Stimulated activated CD8-positive, alpha-beta memory T cell treated with anti-CD3 and anti-CD28 coated beads, Interleukin-4, amount 100 ng/mL, for 4 hours (primary cell): ENCODE measurements at places on chromosomes 6 and 20.

DNA sequence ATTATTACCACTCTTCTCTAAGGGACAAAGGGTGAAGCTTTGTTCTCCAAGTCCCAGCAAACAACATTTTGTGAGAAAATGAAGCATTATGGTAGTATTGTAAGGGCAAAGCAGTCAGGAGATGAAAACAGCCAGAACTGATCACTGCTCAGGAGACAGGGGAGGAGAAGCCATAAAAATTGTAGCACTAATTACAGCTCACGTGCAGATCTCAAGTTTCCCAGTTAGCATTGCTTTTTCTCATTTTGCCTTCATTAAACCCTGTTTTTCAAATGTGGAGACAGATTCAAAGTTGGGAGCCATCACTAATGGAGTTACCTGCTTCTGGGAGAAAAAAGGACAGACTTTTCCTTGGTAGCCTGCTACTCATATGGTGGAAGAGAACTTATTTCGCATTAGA, 210.9 kb upstream of the PDE10A start:
- DNase-seq: no peak

GRCh38 chr6:28838289-28838633, 85.5 kb downstream of the TRIM27 start:
- no peak for DNase-seq

DNA sequence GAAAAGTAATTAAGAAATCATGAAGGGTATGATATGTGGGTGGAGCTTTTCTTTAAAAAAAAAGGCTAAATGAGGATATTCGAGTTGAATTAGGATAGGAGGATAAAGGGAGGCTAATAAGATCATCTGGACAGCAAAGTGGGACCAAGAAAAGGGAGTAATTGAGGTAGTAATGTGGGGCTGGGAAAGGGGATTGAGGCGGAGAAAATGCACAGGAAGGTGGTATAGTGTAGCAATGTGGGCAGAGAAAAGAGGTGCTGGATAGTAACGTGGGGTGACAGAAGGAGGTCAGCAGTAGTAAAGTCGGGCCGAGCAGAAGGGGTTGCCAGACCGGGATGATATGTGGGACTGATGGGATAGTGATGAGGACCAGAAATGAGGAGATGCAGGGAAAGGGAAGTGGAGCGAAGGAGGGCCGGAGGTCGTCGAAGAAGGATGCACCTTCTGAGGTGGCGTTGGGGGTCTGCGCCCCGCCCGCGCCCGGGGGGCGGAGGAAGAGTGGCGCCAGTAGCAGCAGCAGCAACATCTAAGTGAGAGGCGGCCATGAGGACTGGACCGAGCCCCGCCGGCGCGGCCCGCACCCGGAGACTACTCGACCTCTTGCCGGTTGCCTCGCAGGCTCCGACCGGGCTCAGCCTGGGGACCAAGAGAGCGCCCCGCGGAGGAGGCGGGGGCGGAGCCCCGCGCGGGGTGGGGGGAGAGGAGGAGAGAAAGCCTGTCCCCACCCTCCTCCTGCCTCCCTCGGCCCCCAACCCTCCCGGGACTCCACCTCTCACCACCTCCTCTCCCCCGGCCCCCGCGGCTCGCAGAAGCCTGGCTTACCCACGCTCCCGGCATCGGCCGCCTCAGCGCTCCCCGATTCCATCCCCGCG, 887 bp downstream of the GABBR1 start:
- DNase-seq: no peak

DNA sequence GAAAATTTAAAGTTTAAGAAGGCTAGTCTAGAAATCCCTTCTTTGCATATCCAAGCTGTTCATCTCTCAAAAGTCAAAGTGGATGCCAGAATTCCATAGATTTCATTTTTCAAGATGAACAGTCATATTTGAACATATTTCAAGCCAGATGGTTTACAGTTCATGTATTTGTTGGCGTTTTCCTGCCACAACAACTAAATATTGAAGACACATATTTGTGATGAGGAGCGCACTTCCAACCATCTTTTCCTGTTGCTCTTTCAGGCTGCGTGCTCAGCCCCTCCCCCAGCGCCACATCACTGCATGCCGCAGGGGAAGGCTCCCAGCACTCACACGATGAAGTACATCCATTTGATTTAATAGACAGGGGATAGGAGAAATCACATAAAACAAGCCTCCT, 5.9 kb upstream of the NOX3 start:
- no peak for DNase-seq

DNA sequence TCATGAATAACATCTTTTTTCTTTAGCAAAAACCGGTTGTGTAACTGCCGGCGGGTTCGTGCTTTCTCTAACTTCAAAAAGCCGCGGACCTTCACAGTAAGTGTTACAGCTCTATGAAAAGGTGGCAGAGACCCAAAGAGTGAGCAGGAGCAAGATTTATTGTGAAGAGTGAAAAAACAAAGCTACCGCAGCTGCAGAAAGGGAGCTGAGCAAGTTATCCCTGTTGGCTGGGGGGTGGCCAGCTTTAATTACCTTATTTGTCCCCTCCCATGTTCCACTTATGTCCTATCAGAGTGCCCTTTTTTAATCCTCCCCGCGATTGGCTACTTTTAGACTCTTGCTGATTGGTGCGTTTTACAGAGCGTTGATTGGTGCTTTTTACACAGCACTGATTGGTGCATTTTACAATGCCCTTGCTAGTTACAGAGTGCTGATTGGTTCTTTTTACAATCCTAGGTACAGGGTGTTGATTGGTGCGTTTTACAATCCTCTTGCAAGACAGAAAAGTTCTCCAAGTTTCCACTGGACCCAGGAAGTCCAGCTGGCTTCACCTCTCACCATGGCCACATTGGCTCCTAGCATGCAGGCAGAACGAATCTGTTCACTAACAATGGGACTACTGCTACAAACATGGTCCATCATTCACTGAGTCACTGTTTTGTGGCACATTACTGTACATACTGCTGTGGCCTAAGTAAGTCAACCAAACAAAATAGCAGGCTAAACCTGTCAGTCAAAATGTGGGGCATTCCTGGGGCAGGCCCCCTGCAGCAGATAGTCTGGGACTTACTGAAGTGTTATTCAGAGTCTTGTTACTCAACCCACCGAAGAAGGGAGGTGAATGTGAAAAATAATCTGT, 52.8 kb downstream of the MYLIP start:
- DNase-seq: no peak

GRCh38 chr6:149990661-149991471, 27.1 kb downstream of the ULBP1 start:
- DNase-seq: no peak

- no peak for DNase-seq
Observed at GRCh38 chr6:136959471-136959891, 37.4 kb downstream of the SLC35D3 start.

- peak; percentile 29 for DNase-seq
Observed at GRCh38 chr20:35663516-35664465, 909 bp downstream of the CPNE1 start.

GRCh38 chr20:49399329-49399728, 83.1 kb downstream of the KCNB1 start:
- DNase-seq: no peak

DNA sequence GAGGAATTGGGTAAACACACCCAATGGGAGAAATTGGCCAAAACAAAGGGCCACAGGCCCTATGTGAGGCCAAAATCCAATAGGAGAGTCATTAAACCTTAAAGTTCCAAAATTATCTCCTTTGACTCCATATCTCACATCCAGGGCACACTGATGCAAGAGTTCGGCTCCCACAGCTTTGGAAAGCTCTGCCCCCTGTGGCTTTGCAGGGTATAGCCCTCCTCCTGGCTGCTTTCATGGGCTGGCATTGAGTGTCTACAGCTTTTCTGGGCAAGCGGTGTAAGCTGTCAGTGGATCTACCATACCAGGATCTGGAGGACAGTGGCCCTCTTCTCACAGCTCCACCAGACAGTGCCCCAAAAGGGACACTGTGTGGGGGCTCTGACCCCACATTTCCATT, 160.5 kb downstream of the ADGRG6 start:
- no peak for DNase-seq

- no peak for DNase-seq
Observed at GRCh38 chr6:40897390-40898003, 141.5 kb downstream of the UNC5CL start.

GRCh38 chr6:54291146-54291545, 17.1 kb upstream of the TINAG start:
- DNase-seq: no peak

GRCh38 chr6:52876056-52876787, 33.3 kb downstream of the GSTA3 start:
- DNase-seq: no peak

DNA sequence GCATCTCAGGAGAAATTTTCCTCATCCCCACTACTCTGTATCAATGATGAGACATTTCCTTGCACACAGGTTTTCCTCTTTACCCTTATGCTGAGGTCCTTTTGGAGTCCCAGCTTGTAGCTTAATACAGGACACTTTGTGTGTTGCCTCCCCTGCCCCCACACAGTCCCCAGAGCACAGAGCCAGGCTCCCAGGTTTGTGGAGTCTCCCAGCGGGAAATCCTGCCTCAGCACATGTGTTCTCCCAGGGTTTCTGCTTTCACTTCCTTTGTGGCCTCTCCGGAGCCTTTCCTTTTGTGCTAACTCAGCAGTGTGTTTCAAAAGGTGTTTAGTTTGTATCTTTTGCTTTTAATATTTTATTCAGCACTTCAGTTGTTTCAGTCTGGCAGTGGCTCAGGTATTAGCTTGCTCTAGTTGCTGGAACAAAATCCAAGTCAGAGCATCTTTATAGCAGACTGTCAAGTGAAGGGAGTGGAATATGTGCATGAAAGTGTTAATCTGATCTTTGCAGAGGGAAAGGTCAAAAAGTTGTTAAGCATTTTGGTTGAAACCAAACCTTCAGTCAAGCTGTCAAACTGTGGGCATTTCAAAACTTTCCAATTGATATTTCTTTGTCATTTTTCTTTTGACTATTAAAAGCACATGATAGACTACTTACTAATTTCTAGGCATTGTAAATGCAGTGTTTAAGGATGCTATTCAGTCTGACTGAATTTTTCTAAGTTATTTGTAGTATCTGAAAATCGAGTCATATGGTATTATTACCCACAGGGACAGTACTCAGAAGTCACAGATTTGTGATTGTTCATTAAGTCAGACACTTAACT, 8.6 kb downstream of the SNX9 start:
- DNase-seq: no peak

DNA sequence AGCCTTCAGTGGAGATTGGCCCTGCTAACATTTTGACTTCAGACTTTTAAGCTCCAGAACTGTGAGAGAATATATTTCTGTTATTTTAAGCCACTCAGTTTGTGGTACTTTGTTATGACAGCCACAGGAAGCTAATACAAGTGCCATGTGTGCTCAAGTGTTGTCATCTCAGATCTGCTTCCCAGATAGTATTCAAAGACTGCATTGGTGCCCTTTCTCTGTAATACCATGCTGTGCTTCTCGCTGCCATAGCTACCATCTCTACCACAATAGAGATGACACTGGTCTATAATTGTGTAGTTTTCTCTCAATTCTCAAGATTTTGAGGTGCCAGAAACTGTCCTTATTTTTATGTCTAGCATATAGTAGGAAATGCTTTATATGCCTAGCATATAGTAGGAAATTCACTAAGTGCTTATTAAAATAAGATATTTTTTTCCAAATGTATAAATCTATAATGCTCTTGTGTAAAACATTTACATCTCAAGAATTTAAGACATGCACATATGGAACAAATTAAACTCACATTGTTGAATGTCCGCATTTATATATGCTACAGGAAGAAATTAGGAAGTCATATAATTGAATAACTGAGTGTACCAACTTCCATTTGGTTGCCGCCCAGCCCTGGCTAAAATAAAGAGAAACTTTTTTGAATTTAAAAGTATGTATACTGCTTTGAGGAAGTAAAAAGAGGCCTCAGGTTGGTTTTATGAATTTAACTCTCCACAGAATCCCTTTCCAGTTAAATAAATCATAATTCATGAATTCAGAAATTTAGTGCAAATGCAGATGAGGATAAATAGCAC, 77.6 kb downstream of the TPBG start:
- DNase-seq: no peak

GRCh38 chr6:74289884-74290283, 593.9 kb downstream of the CD109 start:
- no peak for DNase-seq

DNA sequence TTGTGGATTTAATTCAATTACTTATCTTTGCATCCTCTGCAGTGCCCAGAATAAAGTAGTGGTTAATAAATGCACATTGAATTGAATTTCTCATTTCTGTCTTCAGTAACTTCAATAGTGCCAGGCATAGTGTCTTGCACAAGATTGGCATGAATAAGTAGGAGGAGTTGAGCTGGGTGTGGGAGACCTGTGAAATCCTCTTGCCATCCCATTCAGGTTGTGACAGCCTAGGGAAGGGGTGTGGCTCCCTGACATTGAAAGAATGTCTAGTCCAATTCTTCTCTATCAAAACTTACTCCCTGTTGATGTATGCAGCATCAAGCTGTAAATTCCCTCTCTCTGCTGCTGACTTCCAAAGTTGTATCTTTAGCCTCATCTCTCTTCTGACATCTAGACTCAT, 73.2 kb downstream of the CDH22 start:
- no peak for DNase-seq

- no peak for DNase-seq
Observed at GRCh38 chr6:130520801-130521200, 155.0 kb downstream of the TMEM200A start.

GRCh38 chr6:22783931-22784330, 214.6 kb downstream of the HDGFL1 start:
- DNase-seq: no peak

DNA sequence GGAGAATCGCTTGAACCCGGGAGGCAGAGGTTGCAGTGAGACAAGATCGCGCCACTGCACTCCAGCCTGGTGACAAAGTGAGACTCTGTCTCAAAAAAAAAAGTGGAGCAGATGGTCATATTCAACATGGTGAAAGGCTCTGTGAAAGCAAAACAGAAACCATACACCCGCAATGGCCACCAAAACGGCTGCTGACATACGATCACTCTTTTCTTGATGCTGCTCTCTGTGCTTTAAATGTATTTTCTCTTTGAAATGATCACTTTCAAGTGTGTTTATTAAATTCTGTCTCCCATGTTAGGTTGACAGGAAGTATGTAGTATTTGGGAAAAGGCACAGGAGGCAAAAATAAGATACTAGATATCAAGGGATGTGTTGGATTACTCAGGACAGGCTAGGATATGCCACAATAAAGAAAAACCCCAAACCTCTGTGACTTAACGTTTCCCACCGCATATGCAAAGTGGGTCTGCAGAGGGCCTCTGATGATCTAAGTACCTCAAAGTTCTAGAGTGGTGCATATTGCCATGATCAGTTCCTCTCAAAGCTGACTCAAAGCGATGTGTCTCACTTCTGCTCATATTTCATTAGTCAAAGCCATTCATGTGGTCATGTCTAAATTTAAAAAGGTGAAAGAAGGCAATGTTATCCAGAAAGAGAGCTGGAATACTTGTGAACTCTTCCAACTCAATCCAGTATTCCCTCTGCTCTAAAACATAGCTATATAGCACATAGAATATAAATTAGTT, 155.1 kb upstream of the SOX4 start:
- DNase-seq: no peak

DNA sequence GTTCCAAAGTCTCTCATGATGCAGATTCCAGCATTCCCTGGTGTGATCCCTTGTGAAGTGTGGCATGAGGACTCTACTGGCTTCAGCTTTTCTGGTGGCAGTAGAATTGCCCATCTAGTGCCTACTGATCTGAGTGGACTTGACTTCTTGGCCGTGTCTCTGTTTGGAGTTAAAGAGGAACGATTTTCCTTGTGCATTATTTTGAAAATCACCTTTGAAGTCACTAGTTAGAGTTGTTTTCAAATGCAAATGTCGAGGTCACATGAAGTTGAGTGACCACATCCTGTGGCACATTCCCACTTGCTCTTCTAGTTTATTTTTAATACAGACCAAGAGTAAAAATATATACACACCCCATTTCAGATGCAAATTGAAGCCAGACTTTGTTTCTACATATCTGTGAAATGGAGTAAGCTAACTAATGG, 270.7 kb upstream of the TAB2 start:
- DNase-seq: no peak
